NCI-H510A (cell line): ENCODE measurements at places on chromosomes 4 and X.

DNA sequence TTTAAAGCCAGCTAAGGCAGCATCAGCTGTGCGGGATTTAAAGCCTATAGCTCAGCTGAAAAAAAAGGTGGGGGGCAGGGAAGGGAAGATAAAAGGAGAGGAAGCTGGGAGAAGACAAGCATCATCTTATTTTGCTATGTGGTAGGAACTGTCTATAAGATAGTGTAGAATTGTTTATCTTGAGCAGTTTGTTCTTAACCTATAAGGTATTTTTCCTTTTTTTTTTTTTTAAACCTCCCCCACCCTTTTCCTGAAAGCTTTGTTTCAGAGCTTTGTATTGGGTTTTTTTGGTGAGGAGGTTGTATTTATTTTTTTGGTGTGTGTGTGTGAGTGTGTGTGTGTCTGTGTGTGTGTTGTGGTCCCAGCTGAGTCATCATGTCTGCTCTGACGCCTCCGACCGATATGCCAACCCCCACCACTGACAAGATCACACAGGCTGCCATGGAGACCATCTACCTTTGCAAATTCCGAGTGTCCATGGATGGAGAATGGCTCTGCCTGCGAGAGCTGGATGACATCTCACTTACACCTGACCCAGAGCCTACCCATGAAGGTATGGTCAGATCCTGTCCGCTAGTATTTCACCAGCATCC is 531 bp downstream of the RUFY3 start:
- DNase-seq, result peak; percentile 29

DNA sequence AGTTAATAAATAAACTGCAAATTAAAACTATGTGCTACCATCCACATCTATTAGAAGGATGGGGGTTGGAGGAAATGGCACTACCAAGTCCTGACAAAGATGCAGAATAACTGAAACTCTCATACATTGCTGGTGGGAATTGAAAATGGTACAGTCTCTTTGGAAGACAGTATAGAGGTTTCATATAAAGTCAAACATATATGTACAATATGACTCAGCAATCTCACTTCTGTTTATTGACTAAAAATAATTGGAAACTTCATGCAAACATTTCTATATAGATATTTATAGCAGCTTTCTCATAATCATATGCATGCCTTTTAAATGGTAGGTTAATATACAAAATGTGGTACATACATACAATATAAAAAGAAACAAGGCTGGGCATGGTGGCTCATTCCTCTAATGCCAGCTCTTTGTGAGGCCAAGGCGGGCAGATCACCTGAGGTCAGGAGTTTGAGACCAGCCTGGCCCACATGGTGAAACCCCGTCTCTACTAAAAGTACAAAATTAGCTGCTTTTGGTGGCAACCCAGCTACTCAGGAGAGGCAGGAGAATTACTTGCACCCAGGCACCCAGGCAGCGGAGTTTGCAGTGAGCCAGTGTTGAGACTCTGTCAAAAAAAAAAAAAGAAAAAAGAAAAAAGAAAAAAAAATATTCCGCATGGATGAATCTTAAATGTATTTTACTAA is 225.0 kb upstream of the CXXC4 start:
- no peak for DNase-seq

GRCh38 chr4:53026233-53026632 is 164.1 kb downstream of the RASL11B start:
- DNase-seq, result no peak

DNA sequence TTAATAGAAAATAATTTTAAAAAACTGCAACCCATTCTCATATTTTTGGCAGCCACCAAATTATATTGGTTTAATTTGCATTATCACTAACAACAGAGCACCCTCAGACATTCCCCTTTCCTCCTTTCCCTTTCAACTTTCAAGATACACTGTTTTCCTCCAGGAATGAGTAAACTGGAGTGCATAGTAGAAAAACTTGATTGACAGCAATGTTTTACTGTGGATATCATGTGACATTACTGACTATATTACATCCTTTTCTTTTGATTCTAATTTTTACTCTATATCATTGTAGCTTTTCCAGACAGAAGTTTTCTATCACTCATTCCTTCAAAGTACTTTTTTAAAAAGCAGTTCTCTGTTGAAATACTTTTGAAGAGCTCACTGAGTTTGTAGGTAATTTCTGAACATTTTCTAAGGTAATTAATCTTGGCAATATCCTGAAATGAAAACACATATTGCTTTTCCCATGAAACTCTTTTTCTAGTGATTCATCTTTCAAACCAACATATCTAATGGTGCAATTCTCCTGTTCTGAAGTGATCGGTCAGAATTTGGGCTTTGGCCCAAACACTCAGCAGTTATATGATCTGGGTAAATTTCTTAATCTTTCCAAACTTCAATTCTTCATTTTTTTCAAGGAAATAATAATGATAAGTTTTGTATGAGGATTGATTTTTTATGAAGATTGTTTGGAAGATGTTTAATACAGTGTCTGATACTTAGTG is 920.4 kb upstream of the EPHA5 start:
- no peak for DNase-seq

DNA sequence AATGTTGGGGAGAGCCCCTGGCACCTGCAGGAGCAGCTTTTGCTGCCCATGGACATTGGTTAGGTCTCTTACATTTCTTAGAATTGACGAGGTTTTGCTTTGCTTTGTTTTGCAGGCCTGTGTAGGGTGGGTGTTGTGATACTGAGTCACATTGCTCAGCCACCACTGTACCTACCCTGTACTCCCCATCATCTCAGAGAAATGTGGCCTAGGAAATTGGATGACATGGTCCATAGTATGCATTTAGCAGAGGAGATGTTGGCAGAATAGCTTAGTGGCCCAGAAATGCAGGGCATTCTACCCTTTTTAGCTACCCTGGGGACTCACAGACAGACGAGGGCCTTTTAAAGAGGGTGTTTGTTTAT is 43.7 kb downstream of the IL21 start:
- no peak for DNase-seq

DNA sequence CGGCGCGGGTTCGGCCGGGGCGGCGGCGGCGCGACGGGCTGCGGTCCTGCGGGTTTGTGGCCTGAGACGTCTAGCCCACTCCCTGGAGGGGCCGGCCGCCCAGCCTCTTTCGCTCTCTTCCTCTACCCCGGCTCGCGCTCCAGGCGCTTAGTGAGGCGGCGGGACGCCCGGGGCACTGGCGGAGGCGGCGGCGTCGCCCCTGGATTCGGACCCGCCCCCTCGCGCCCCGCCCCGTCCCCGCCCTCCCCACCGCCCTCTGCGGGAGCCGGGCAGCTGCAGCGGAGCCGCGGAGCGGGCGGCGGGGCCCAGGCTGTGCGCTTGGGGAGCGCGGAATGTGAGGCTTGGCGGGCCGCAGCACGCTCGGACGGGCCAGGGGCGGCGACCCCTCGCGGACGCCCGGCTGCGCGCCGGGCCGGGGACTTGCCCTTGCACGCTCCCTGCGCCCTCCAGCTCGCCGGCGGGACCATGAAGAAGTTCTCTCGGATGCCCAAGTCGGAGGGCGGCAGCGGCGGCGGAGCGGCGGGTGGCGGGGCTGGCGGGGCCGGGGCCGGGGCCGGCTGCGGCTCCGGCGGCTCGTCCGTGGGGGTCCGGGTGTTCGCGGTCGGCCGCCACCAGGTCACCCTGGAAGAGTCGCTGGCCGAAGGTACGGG is at the start of gene BMP2K:
TSS of gene BMP2K (plus strand) at position 272 of the 650 bp plus-strand sequence. CDS start at position 466, 194 bp downstream.
- DNase-seq, result peak; percentile 67

DNA sequence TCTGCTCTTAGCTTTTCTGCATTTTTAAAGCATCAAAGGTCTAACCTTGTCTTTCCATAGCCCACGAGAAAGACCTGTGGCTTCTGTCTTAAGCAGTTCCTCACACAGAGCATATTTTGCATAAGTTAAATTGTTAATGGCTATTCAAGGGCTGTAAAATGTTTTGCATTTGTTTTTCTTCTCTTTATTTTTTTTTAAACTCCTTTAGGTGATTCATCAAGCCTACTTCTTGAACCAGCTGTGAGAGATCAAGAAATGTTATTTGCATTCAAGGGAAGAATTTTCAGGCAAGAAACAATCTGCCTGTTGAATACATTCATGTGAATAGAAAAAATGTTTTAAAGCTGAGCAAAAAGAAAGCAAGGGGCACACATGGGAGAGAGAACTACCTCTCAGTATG is 423.8 kb upstream of the FRG1 start:
- no peak for DNase-seq

DNA sequence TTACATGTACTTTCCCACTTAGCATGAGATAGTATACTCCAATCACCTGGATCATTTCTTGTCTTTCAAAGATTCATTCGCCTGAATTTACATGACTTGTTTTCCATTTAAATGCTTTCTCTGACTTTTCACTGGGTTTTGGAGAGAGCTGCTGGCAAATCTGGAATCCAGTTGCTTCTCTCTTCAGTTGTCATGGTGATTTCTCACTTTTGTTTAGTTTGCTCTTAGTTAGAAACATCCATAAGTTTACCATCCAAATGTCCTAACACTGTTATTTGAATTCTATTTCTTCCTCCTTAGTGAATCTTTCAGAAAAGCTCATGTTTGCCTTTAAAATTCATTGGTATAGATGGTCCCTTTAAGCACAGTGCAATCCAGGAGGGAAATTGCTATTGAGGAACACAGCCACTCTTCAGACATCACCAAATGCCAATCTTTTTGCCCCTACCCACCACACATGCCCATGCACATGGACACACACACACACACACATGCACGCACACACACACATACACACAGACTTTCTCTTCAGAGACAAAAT is 51.7 kb downstream of the REELD1 start:
- no peak for DNase-seq

- DNase-seq, result no peak
Observed at GRCh38 chr4:123892368-123892976, 495.9 kb downstream of the SPRY1 start.

- DNase-seq, result no peak
Observed at GRCh38 chr4:76802236-76803021, 95.5 kb downstream of the SOWAHB start.

DNA sequence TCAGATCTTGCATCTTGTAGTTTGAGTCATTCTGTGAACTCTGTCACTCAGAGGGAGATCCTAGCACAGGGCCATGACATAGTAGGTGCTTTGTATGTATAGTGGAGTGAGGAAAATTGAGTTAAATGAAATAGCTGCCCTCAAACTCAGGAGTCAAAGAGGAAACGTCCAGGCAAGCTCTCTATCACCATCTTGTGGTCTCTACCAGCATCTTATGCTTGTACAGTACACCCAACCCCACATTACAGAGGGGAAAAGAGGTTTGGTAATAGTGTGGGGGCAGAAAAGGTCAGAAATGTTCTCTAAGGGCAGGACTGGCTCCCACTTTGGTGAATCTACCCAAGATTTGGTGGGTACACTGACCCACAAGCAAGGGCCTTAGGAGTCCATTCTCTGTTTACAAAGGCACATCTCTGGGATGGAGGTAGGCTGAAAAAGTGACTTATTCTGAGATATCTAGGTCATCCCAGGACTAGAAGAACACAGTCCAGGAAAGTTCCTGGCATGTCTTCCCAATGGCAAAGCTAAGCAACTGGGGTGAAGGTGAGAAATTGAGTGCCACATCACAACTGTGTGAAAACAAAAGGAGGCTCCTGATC is 131.8 kb downstream of the OR13H1 start:
- DNase-seq, result no peak

GRCh38 chrX:116306218-116306617 is 130.2 kb upstream of the SLC6A14 start:
- no peak for DNase-seq

DNA sequence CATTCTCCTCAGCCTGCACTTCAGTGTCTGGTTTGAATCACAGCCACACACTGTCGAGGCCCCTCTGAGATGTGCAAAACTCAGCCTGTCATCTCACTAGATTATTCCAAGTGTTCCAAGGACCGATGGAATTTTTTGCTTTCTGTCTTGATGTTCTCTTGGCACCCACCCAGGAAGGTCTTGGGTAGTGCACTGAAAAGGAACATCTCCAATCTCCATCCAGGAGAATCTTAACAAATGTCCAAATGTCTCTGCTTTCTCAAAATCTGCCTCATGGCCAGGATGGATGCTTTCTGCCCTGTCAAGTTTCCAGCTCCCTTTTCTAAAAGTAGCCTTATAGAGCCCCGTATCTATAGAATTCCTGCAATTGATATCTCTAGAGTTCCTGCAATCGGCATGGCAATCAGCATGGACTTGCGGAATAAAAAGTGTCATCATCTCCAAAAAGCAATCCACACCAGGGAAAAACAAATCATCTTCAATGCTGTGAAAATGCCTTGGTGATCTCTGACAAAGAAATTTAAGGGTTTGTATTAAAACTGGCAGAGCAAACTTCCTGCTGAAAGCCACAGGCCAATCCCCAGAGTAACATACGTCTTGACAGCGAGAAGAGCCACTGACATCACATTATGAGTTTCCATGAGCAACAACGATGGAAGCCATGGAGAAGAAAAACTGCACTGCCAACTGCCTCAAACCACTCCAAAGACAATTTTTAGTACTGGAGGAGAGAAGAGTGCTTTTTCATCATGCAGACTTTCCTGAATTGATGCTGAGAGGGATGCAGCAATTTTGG is 215.3 kb upstream of the FAM9B start:
- no peak for DNase-seq

GRCh38 chr4:17437396-17437795 is 74.5 kb downstream of the QDPR start:
- no peak for DNase-seq

GRCh38 chrX:43939187-43939926 is 33.8 kb downstream of the NDP start:
- DNase-seq, result no peak

DNA sequence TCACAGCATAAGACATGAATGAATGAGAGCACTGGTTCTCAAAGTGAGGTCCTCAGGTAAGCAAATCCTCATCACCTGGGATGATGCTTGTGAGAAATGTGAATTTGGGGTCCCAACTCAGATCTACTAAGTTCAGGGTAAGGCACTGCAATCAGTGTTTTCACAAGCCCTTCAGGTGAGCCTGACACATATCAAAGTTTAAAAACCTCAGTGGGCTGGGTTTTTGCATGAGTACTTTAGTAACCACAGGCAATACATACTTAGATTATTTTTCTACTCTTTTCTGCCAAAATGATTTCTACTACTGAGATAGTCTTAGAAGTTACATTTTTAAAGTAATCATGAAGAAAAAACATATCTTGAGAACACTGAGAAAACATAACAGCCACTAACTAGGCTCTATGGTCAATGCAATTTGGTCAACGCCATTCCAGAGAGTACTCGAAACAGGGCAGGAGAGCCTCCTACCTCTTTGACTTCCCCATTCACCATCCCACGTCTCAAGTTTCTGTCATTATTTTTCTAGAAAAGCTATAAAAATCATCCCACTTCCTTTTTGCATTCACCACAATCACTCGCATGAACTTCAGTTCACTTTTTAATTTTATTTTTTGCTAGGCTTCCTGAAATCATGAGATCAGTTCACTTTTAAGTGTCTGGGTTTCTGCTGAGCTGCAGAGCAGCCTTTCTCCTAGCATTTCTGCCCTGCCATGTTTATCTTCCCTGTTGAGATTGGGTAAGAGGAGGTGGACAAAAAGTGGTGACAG is 73.8 kb downstream of the MFAP3L start:
- no peak for DNase-seq
